ENCODE measurements at places on chromosomes 6 and 20. TPM values are rescaled to one million over a fixed set of nuclear protein-coding genes. Genes with fewer than 3 reads are reported as not detected.
A peak's percentile ranks its signal among the peaks of the same experiment; 100 is the strongest.

GRCh38 chr6:79215213-79215824, 19.2 kb downstream of the HMGN3 start:
- no peaks in the 10 kb centered on the region for H3K36me3 ChIP-seq
- H3K4me1 ChIP-seq, result no peaks in the 10 kb centered on the region
- no peak overlapping the region for H3K27ac ChIP-seq
- H3K27me3 ChIP-seq, result no peaks in the 10 kb centered on the region

Gene PAQR8
- total RNA-seq, result 0.29 TPM

GRCh38 chr20:55935448-55936208, 69.7 kb downstream of the CBLN4 start:
- H3K36me3 ChIP-seq, result no peaks in the 10 kb centered on the region
- no peak overlapping the region for H3K27ac ChIP-seq
- no peak for DNase-seq
- H3K4me1 ChIP-seq, result no peaks in the 10 kb centered on the region
- H3K4me3 ChIP-seq, result no peak overlapping the region

- H3K27ac ChIP-seq, result no peak overlapping the region
- no peak overlapping the region for H3K4me3 ChIP-seq
- no peak for DNase-seq
- no peaks in the 10 kb centered on the region for H3K36me3 ChIP-seq
These were observed 96.2 kb upstream of the CNR1 start for GRCh38 chr6:88262332-88262731.

Gene TNXB
- 2.1 TPM for total RNA-seq

DNA sequence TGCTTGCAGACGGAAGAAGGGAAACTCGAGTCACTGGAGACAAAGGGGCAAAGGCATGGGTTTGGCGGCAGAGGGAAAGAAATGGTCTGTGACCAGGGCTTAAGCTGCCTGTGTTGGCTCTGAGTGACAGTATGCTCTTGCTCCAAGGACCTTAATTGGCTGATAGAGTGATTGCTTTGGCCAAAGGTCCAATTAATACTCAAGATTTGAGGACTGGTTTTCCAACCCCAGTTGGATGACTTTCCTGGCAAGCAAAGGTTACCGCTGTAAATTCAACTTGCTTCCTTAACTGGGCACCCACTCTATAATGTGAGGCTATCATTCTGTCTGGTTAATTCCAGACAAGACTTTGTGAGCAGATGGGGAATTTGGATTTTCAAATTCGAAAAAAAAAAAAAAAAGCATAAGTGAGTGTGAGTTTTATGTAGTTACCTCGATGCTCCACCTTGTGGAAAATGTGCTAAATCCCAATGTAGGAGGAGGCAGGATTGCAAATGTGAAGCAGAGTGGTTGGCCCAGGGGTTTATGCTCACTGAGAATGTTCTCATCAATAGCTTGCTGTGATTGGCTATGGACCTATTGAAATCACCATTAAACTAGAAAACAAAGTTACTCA, 150.7 kb upstream of the GMDS start:
- peaks cover 2% of the 10 kb centered on the region for H3K36me3 ChIP-seq
- H3K4me3 ChIP-seq, result no peak overlapping the region
- no peak for DNase-seq
- peaks cover 17% of the 10 kb centered on the region for H3K4me1 ChIP-seq

DNA sequence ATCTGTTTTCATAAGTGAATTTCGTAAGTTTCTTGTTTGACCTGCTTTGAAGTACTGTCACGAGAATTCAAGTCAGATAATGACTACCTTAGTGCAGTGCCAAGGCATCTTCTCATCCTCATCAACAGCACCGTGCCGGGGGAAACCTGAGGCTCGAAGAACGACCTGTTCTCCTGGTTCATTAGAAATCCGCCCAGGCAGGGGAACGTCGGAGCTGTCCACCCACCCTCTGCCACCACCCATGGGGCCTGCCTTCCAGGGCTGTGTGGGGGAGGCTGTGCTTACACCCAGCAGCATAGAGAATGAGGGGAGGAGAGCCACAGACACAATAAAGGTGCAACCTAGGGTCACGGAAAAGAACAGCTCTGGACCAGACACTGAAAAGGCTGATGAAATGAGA, 101.6 kb downstream of the RAMACL start:
- no peaks in the 10 kb centered on the region for H3K27me3 ChIP-seq
- no peak overlapping the region for H3K4me3 ChIP-seq
- H3K27ac ChIP-seq, result no peak overlapping the region
- no peaks in the 10 kb centered on the region for H3K36me3 ChIP-seq

Gene HSPA12B
- not detected for total RNA-seq

DNA sequence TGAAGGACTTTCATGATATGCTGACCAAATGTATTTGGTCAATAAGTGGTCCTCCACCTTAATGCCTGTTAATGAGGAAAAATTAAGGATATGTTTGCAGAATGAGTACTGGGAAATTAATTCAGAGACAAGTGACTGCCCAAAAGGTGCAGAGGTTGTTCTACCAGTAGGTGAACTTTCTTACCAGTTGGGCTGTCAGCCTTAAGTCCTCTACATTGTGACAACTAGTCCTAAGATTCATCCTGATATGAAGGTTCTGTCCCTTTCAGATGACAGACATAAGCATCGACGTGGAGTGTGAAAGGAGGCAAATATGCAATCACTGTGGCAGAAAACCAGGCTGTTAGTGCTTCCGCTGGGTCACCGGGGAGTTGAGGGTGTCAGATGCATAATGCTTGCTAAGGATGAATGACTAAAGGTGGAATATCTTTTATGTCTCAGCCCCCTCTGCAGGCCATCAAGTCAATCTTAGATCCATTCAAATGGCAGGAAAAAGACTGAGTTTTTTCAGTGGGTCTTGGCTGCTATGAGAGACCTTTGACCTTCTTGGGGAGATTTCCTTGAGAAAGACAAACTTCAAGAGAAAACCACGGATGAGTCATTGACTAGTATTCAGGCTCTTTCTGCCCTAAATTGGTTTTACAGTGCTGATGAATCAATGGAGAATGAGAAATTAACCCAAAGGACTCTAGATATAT, 226.0 kb downstream of the TPBG start:
- no peaks in the 10 kb centered on the region for H3K27me3 ChIP-seq
- H3K4me1 ChIP-seq, result peaks cover 10% of the 10 kb centered on the region
- H3K36me3 ChIP-seq, result no peaks in the 10 kb centered on the region
- H3K27ac ChIP-seq, result no peak overlapping the region
- DNase-seq, result peak; percentile 74
- no peak overlapping the region for H3K4me3 ChIP-seq

Gene MMP24
- total RNA-seq, result 0.60 TPM

DNA sequence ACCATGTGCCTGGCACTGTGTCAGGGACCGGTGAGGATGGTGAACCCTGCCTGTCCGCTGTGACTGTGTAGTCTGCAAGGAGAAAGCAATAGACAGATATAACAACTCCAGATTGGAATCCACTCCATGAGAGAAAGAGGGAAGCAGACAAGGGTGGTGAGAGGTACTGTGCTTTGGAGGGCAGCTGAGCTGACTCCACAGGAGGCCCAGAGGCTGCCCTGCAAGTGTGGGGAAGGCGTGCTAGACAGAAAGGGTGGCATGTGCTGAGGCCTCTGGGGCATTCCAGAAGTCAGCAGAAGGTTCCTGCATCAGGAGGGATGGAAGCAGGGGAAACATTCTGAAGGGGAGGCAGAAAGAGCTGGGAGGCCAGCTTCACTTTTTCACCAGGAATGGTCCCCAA, 39.3 kb upstream of the APCDD1L start:
- H3K4me1 ChIP-seq, result no peaks in the 10 kb centered on the region
- no peak overlapping the region for H3K27ac ChIP-seq
- H3K4me3 ChIP-seq, result no peak overlapping the region

Gene GCNT2
- total RNA-seq, result 15.1 TPM

GRCh38 chr6:70520575-70520974, 46.2 kb upstream of the SDHAF4 start:
- no peaks in the 10 kb centered on the region for H3K4me1 ChIP-seq
- DNase-seq, result peak; percentile 50
- H3K4me3 ChIP-seq, result no peak overlapping the region
- H3K27me3 ChIP-seq, result no peaks in the 10 kb centered on the region

Gene PNLDC1
- total RNA-seq, result 0.11 TPM

DNA sequence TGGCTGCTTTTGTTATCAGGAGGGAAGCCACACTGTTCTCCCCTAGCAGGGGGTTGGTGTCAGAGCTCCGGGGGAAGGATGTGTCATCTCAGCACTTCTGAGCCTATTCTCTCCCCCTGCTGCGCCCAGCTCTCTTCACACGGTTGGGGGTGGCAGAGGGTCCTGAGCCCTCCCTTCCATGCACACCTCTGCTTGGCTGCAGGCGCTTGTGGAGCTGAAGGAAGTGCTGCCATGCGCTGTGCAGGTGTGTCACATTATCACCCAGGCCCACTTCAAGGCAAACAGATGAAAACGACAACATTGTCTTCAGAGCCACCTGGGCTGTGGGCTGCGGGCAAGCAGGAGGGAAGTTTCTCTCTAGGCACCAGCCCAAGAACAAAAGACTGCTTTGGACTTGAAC, 263.4 kb downstream of the BMP7 start:
- no peak overlapping the region for H3K4me3 ChIP-seq
- no peaks in the 10 kb centered on the region for H3K36me3 ChIP-seq
- 0 out of 2 replicates have a peak, but pooled peaks cover 3% of the 10 kb centered on the region for H3K27me3 ChIP-seq
- peaks cover 4% of the 10 kb centered on the region for H3K4me1 ChIP-seq
- no peak for DNase-seq
- H3K27ac ChIP-seq, result no peak overlapping the region

GRCh38 chr6:54204921-54205591, 93.8 kb downstream of the MLIP start:
- no peak overlapping the region for H3K4me3 ChIP-seq
- no peaks in the 10 kb centered on the region for H3K4me1 ChIP-seq
- DNase-seq, result no peak
- no peaks in the 10 kb centered on the region for H3K36me3 ChIP-seq
- no peak overlapping the region for H3K27ac ChIP-seq
- H3K27me3 ChIP-seq, result no peaks in the 10 kb centered on the region

GRCh38 chr6:121835662-121836061, 400.2 kb downstream of the GJA1 start:
- no peak overlapping the region for H3K4me3 ChIP-seq
- H3K4me1 ChIP-seq, result no peaks in the 10 kb centered on the region
- H3K36me3 ChIP-seq, result no peaks in the 10 kb centered on the region
- H3K27me3 ChIP-seq, result no peaks in the 10 kb centered on the region
- no peak overlapping the region for H3K27ac ChIP-seq
- DNase-seq, result no peak

Gene RNGTT
- total RNA-seq, result 33.2 TPM

Measured in Karpas-422 (cell line).